B cell (primary cell): ENCODE measurements at places on chromosomes 4 and X. TPM values are rescaled to one million over a fixed set of nuclear protein-coding genes. Genes with fewer than 3 reads are reported as not detected.
A peak's percentile ranks its signal among the peaks of the same experiment; 100 is the strongest.

- no peak for DNase-seq
Measured at GRCh38 chr4:15563871-15564270, 91.3 kb downstream of the FBXL5 start.

DNA sequence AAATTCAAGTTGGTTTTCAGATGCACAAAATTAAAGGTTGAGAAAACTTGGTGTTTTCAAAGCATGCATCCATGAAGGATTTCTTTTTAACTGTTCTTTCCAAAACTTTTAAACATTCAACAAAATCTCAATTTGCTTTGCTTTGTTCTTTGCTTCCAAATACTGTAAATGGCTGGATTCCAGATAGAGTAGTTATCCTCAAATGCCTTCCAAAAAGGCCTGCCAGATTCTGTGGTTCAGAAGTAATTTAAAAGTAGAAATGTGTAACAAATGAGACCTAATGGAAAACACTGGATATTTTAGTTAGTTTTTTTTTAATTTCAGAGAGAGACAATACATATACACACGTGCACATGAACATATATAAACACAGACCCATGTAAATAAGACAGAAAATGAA lies 97.3 kb downstream of the NR3C2 start:
- no peak for DNase-seq

GRCh38 chrX:12548746-12549145 lies 242.5 kb upstream of the PRPS2 start:
- DNase-seq = no peak

- no peak for DNase-seq
Measured at GRCh38 chr4:124123181-124123580, 589.4 kb downstream of the ANKRD50 start.

DNA sequence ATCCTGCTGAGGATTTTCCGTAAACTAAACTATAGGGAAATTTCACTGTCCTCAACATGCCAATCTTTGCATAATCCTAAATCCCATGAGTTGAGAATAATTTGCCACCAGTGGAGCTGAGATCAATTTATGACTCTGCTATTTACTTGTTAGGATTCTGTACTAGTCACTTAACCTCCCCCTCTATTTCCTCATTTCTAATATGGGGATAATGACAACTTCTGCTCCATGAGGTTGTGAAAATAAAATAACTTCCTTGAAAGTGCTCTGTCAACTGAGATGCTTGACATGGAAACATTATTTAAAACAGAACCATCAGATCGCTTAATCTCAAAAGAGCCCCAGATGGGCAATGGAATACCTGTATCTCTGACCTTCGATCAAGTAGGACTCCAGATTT lies 2.6 kb upstream of the FGF16 start:
- no peak for DNase-seq

DNA sequence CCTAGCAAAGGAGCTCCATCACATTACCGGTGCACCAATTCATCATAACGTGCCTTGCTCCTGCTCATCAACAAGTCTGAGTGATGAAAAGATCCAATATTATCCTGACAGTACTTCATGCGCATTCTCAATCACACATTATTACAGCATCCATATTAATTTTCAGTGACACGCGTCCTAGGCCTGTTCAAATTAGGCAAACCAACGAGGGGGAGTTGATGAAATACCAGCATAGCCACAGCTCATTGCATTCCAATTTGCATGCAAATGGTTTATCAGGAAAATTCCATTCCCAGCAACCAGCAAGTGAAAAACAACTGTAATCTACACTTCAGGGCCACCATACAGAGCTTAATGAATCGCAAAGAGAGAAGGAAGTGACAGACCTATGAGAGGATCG lies 236.9 kb downstream of the DCLK2 start:
- no peak for DNase-seq

DNA sequence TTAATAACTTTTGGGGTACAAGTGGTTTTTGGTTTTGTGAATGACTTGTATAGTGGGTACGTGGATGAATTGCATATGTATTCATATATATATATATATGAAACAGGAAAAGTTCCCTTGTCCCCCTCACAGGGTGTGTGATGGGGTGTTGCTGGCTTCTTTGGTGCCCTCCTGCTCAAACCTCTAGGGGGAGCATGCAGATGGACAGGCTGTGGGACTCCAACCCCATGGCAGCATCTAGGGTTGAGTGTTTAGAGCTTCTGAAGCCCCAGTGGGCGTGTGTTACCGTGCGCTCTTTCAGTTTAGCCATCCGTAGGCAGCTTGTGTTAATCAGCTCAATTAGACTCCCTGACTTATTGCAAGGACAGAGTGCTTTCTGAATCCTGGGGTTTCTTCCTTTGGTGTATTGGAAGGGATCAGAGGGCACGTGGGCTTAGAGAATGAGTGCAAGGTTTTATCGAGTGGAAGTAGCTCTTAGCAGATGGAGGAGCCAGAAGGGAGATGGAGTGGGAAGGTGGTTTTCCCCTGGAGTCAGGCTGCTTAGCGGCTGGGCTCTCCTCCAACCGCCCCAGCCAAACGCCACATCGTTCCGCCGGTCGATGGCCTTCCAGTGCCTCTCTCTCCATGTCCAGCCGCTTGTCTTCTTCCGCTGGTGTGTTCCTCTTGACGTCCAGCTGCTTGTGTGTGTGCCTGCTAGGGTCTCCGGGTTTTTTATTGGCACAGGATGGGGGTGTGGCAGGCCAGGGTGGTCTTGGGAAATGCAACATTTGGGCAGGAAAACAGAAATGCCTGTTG lies 674.4 kb upstream of the LCORL start:
- DNase-seq = no peak

- DNase-seq = peak; percentile 82
Measured at GRCh38 chr4:140556372-140557085, 12.2 kb downstream of the UCP1 start.

DNA sequence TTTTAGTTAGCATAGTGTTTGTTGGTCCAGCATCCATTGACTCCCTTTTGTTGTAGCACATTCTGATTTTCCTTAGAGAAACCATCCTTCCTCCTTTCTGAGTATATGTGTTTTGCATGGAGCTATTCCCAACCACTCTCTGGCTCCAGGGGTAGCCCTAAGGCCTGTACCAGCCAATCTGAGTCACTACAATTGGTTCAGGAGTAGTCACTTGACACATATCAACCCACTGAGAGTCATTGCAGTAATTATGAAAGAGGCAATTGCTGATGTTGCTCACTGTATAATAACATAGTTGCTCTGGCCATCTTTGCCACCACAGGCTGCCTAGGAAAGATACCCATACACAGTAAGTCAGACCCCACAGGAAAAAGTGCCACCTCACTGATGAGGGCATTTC lies 71.2 kb upstream of the GRID2 start:
- DNase-seq = no peak

GRCh38 chrX:80022363-80023031 lies 7.9 kb downstream of the TBX22 start:
- DNase-seq = no peak

DNA sequence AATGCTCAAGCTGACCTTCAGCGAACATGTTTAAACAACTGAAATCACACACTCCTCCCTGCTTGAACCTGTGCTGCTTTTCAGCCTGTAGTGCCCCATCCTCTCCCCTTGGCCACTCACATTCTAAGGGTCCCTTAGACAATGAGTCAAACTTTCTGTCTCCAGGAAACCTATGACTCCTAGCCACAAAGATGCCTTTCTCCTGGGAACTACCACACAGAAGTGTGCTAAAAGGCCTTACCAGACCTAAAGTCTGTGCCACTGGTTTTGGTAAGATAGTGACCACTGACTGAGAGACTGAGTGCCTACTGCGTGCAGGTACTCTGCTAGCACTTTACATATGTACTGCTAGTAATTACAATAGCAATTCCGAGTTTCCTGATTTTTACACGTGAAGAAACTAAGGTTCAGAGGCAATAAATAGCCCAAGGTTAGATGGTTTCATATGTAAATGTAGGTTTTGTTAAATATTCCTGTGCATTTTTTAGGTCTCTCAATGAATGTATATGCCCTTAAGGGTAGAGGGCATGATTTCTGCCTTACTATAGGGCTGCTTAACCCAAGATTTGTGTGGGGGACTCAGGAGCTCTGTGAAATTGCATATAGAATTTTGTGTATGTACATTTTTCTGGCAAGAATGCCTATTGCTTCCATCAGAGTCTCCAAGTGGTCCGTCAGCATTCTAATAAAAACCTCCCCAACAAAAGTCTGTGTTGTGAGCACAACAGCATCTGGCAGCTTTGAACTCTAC lies 71.1 kb downstream of the NSG1 start:
- DNase-seq = no peak

GRIA3 gene
- total RNA-seq = not detected in 2 replicates

ODAPH gene
- total RNA-seq = 0.36 and 0.81 TPM in 2 replicates

ADH1A gene
- total RNA-seq = not detected in 2 replicates

CLGN gene
- 0.15 TPM in 1 of 2 replicates, not detected in the other for total RNA-seq

NIPAL1 gene
- total RNA-seq = 1.1 TPM in 1 of 2 replicates, not detected in the other
